ENCODE measurements at places on chromosomes 4 and X.

DNA sequence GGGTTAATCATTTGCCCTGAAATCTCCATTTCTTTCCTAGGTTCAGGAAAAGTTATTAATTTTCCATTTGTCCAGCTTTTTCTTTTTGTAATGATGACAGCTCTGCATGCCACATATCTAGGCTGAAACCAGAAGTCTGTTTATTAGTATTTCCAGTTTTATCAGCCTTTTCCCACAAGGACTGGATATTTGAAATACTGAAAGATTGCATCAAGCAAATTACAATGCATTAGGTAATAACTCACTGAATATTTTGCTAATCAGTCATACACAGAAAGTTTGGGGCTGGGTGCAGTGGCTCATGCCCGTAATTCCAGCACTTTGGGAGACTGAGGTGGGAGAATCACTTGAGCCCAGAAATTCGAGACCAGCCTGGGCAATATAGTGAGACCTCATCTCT is 21.5 kb downstream of the SLC9A7 start:
- DNase-seq: no peak

DNA sequence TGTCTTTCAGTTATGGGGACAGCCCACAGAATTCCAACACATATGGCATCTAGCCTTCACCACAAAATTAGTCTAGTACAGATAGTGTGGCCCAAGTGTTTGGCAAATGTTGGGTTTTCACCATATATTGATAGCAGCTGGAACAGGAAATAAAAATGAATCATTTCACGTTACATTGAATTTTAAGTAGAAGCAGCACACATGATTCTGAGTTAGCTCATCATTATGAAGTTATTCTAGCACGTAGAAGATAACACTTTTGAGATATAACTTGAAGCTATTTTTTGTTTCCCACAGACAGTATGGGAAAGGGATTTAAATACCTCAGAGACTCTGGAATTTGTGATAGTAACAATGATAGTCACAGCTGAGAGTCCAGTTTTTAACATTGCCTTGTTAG is 118.7 kb downstream of the FAT4 start:
- DNase-seq: no peak

DNA sequence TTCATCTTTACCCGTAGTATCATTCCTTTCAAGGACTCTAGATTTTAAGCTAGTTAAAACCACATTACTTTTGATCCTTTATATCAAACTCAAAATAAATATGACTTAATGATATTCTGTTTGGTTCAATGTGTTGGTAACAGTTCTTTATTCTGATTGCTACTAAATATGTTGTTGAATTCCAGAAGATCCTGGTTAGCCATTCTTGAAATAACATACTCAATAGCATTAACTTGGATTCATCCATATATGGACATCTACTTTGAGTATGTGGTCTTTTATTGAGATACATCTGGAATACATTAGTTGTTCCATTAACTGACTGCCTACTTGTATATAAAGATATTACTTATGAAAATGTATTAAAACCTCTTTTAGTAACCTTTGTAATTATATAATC is 27.5 kb upstream of the PCDH18 start:
- DNase-seq: no peak

DNA sequence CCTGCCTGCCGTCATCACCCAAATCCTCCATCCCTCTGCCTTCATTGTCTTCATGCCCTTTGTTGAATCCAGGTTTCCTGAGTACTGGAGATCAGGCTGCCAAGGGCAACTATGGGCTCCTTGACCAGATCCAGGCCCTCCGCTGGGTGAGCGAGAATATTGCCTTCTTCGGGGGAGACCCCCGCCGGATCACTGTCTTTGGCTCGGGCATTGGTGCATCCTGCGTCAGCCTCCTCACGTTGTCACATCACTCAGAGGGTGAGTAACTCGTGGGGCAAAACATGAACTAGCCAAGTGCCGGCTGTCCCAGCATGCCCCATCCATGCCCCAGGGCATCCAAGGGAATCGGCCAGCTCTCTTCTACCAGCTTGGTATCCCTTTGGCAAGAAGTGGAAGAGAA is 19.4 kb downstream of the NLGN3 start:
- no peak for DNase-seq

GRCh38 chr4:82436780-82437179 is 6.4 kb downstream of the ENOPH1 start:
- no peak for DNase-seq

DNA sequence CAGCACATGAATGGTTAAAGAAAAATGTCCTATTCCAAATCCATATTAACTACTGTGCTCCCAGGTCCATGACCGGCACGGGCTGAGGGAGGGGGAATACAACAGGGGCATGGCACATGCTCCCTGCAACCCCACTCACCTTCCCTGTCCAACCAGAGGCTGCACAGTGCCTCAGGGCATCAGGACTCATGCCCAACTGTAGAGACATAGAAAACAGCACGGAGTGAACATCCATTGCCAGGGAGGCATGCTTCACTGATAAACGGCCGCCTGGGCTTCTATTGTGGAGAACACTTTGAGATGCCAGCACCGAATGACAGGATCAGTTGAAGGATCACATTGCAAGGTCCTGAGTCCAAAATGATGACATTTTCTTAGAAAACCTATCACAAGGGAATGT is 140.6 kb downstream of the STK32B start:
- no peak for DNase-seq

GRCh38 chr4:76823495-76823894 is 74.4 kb downstream of the SOWAHB start:
- DNase-seq: no peak

DNA sequence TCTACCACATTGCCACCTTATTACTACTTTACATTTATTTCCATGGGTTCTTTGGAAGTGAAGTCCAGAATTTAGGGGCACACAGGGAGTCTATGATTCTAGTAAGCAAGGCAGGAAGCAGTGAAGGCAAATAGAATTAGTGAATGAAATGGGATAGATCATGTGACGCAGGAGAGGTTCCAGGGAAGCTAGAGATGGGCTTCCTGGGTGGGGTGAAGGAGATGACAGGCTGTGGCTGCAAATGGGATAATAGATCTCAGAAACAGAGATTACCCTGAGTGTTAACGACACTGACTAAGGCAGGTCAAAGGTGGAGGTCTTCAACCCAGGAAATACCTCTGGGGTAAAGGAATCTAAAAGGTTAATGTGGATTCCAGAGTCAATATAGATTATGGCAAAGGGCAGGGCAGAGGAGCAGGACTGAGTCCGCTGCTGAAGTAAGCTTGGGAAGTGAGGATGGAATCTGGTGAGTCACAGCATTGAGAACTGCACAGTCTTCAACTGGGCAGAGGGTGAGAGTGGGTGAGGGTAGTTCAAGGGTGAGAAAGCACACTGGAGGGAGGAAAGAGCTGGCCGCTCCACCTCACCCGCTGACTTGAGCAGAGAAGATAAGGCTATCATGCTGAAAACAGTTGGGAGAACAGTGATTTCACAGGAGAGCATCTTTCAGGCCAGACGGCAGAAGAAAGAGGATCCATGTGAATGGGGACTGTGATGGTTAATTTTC is 70.8 kb downstream of the ANXA3 start:
- no peak for DNase-seq

GRCh38 chr4:80073473-80074008 is 512 bp upstream of the ANTXR2 start:
- DNase-seq: no peak

DNA sequence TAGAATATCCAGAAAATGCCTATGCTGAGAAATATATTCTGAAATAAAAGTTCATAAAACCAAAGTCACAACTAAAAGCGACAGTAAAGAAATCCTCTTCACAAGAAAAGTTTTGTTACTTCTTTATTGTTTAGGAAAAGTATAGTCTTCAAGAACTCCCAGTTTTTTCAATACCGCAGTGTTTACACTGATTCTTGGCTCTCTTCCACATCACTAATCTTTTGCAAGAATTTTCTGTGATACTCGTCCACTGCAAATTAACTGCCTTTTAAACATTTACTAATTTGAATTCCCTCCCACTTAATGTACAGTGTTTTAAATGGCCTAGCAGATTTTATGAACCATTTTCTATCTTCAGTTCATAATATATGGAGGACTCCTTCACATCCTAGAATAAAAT is 65.1 kb downstream of the HPGDS start:
- DNase-seq: no peak

- no peak for DNase-seq
These were observed 601.8 kb upstream of the ZFP42 start for GRCh38 chr4:187393531-187394344.

- no peak for DNase-seq
These were observed 85.1 kb downstream of the AFF1 start for GRCh38 chr4:87019898-87020297.

- DNase-seq: no peak
These were observed 11.7 kb downstream of the TLR7 start for GRCh38 chrX:12878536-12878935.

DNA sequence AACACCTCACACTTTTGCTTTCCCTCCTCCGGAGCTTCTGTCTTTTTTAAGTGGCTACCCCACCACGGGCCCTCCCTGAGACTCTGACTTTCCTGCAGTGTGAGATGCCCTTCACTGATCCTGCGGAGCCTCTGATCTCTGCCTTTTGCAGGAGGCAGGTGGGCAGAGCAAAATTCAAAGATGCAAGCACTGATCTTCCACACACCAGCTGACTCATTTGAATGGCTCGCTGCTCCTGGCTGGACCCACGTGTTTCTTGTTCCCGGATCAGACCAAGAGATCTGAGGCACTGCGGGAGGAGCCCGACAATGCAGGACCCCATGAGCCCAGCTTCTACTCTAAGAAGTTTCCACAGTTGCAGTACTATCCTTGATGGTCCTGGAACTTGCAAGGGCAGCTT is 1607.9 kb upstream of the TENM3 start:
- no peak for DNase-seq

DNA sequence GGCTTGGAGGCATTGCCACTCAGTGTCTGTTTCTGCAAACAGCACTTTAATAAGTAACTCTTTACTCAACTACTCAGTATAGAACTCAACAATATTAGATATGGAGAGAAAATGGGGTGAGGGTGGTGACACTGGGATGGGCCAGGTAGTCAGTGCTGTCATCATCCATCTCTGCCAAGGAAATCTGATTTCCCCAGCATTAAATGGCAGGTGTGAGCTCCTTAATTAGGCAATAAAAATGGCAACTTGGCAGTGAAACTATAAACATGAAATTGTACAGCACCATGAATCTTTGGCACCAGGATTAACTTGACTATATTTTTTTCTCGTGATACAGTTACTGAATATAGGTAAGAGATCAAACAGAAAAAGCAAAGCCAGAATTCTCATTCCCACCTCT is 146.2 kb downstream of the GLRA2 start:
- no peak for DNase-seq

GRCh38 chrX:70476166-70476933 is 31.7 kb downstream of the DLG3 start:
- no peak for DNase-seq

- DNase-seq: no peak
These were observed 44.3 kb downstream of the CNGA1 start for GRCh38 chr4:47972181-47972580.

- DNase-seq: no peak
These were observed 58.6 kb upstream of the PGRMC2 start for GRCh38 chr4:128346054-128346716.

DNA sequence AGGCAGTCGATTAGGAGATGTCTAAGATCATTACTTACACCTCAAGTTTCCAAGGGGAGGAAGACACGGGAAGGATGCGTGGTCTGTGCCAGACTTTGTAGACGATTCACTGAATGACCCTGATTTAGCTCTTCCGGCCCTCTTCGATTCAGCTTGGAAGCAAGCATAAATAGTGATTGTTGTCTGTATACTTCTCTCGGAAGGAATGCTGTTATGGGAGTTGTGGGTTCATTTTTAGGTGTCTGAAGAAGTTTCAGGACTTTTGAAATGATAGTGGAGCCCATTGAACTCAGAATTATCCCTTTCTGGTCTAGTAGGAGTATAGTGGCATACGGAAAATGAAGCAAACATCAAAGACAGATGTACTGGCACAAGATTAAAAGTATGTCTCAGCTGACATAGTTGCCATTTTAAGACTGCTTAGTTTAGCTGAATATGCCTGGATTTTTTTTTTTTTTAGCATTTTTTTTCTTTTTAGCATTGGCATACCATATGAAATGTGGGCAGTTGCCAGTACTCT is 1.0 kb upstream of the ANKRD17 start:
- no peak for DNase-seq

DNA sequence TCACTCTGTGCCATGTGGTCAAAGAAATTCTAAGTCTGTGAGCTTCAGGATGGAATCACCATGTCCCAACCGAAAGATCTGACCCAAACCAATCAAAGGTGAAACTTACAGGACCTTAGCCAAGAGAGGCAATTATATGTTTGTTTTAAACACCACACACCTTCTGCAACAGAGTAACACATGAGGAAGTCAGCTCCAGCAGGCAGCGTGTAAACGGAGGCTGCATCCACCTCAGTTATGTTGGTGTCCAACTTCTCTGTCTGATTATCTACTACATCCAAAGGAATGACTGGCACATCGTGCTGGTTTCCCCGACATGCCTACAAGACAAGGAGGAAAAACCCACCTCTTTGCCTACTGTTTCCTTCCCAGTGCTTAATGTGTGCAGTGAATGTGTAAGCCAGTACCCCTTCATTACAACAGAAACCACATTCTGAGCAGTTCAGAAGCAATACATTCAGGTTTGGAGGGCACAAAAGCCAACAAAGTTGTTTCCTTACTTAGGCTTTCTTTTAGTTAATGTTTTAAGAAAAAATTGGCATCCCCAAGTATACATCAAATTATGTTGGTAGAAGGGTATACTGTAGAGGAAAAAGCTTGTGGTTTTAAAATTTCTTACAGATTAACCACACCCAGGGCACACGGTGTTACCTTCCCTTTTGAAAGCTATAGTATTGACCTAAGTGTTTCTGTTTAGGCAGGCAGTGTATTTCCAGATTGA is 12.4 kb downstream of the CASP6 start:
- DNase-seq: no peak

DNA sequence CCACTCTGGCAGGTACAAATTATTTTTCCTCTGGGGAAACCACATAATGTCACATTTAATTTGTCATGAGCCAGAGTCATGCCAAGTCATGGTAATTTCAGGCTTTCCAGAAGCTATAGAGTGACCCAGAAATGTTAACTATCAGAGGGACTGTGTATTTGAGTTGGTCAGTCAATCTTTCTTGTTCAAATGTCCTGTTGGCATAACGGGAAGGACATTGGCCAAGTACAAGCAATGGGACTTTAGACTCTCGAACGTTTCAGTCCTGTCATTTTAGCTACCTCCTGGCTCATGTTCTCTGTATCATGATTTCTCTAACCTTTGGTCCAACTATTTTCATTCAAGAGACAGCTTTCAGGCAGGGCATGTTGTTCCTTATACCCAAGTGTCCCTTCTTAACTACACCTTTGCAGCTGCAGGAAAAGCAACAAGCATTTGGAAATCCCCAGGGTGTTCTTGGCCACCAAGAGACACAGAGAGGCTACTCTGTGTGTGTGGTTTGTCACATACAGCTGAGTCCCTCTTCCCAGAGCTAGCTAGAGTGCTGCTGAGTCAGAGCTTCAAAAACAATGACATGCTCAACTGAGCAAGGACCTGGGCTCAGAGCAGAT is 142.6 kb downstream of the EGF start:
- DNase-seq: no peak

DNA sequence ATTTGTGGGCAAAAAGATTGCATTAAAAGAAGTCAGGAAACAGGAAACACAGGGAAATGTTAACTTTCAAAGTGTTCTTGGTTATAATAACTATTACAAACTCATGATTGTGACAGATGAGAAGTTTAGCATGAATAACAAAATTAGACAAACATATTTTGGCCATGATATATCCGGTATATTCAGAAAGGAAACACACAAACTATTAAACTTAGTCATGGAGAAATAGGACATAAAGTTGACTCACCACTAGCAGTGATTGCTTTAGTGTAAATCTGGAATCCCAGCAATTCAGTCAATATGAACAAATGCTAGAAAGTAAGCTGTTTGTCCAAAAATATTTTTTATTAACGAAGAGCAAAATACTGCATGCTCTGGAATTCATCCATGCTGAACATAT is 1299.9 kb downstream of the C4orf33 start:
- DNase-seq: no peak
